A549 treated with ZK216348 at 1 μM for 4 hours (cell line): ENCODE measurements at places on chromosomes 16 and 17. TPM values are rescaled to one million over a fixed set of nuclear protein-coding genes. Genes with fewer than 3 reads are reported as not detected.

NAGS gene
- 0.76 to 2.5 TPM (median 1.1 TPM) in 5 replicates for total RNA-seq

NSRP1 gene
- total RNA-seq: 28.9 to 49.7 TPM (median 29.9 TPM) in 5 replicates

RGS11 gene
- 2.2 to 7.1 TPM (median 4.4 TPM) in 5 replicates for total RNA-seq

SEPTIN1 gene
- total RNA-seq: 1.9 to 2.3 TPM (median 2.2 TPM) in 5 replicates

ADAMTS18 gene
- 0.07 TPM in 1 of 5 replicates, not detected in the others for total RNA-seq

ATP2A3 gene
- total RNA-seq: 3.5 to 5.8 TPM (median 4.9 TPM) in 5 replicates

ABAT gene
- 0.15 to 0.47 TPM (median 0.25 TPM) in 5 replicates for total RNA-seq

CACNG3 gene
- total RNA-seq: not detected in 5 replicates

OR2C1 gene
- total RNA-seq: not detected in 5 replicates

NEK8 gene
- 2.2 to 5.0 TPM (median 4.8 TPM) in 5 replicates for total RNA-seq

TNK1 gene
- 1.3 to 1.9 TPM (median 1.8 TPM) in 5 replicates for total RNA-seq

MYL4 gene
- 0.33 TPM in 2 of 5 replicates, not detected in the others for total RNA-seq

MT1G gene
- not detected in 5 replicates for total RNA-seq

CANT1 gene
- total RNA-seq: 53.9 to 90.2 TPM (median 85.8 TPM) in 5 replicates

SPIRE2 gene
- total RNA-seq: 5.1 to 10.1 TPM (median 8.1 TPM) in 5 replicates

CRHR1 gene
- total RNA-seq: 0.14 to 0.75 TPM in 2 of 5 replicates, not detected in the others

HBA2 gene
- 0.79 TPM in 1 of 5 replicates, not detected in the others for total RNA-seq

NTN1 gene
- 0.37 to 0.55 TPM (median 0.43 TPM) in 5 replicates for total RNA-seq

KRT23 gene
- total RNA-seq: 0.08 to 0.31 TPM (median 0.18 TPM) in 3 of 5 replicates, not detected in the others

SOST gene
- not detected in 5 replicates for total RNA-seq

LDHD gene
- total RNA-seq: 0.34 to 1.4 TPM (median 0.86 TPM) in 5 replicates
